ENCODE measurements at places on chromosomes 4 and X.

GRCh38 chr4:8910822-8911315 lies 39.2 kb upstream of the HMX1 start:
- DNase-seq: no peak

DNA sequence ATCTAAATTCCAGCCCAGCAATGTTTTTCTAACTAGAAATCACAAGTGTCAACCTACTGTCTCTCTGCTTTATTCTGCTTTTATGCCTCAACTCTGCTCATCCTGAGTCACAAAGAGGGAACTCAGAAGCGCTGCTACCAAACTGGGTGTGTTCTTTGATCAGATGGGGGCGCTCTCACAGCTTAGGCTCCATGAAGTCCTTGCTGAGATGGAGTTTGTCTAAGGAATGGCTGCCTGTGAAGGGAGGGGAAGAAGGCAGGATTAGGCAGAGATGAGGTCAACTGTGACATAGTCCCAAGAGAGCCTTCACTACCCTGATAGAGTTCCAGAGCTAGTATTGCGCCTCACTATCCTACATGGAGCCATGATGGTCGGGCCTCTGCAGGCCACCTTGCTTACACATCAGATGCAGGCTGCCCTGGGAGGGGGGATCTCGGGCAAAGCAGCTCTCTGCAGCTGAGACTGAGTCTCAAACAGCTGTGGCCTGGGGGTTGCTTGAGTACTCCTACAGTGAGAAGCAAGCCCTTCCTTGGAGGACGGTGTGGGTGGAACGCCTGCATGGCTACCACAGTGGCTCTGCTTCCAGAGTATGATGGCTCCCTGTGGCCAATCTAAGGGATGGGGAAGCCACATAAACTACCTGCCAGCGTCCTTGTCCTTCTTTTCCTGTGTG lies 219.9 kb downstream of the CCNG2 start:
- DNase-seq: no peak

- DNase-seq: peak; percentile 77
Measured at GRCh38 chrX:10769696-10770619, 149.6 kb upstream of the MID1 start.

DNA sequence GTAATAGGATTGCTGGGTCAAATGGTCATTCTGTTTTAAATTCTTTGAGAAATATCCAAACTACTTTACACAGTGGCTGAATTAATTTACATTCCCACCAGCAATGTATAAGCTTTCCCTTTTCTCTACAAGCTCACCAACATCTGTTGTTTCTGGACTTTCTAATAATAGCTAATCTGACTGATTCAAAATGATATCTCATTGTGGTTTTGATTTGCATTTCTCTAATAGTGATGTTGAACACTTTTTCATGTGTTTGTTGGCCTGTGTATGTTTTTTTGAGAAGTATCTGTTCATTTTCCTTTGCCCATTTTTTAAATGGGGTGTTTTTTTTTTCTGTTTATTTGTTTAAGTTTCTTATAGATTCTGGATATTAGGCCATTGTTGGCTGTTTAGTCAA lies 659.0 kb upstream of the GNPDA2 start:
- no peak for DNase-seq

DNA sequence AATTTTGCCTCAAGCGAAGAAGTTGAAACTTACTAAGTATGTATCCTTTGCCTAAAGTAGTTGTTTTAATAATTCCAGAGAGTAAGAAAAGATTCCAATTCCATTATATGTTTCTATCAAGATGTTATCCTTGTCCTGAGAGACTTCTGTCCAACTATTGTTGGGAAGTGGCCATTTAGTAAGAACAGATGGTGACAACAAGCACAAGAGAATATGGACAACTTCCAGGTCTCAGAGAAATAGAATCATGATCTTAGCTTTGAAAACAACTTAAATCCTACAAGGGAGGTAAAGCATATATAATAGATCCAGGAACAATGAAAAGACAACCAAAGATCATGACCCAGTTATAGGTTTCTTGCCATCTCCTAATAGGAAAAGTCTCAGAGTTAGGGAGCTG lies 486.6 kb upstream of the PCDH10 start:
- no peak for DNase-seq

- DNase-seq: no peak
Measured at GRCh38 chr4:167509551-167509950, 275.3 kb upstream of the SPOCK3 start.

DNA sequence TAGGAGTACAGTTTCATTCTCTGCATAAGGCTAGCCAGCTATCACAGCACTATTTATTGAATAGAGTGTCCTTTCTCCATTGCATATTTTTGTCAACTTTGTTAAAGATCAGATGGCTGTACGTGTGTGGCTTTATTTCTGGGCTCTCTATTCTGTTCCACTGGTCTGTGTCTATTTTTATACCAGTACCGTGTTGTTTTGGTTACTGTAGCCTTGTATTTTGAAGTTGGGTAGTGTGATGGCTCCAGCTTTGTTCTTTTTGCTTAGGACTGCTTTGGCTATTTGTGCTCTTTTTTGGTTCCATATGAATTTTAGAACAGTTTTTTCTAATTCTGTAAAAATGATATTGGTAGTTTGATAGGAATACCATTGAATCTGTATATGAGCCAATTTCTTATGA lies 182.1 kb upstream of the DIAPH2 start:
- no peak for DNase-seq

DNA sequence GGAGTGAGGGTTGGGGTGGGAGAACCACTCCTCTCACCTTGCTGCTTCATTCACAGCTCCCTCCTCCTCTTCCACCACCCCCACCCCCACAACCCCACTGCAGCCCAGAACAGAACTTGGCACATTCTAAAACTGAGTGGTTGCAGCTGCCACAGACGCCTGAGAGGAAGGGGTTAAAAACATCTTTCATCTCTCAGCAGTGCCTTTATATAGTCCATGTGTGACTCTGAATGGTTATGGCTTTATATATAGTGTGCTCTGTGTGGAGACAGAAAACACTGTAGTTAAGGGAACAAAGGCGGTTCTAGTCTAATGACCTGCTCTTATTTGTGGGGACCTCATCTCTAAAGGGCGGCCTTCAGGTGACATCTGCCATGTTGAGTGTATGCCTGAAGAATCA lies 144.8 kb downstream of the BCOR start:
- no peak for DNase-seq

- DNase-seq: no peak
Measured at GRCh38 chr4:95159384-95159783, 389.4 kb downstream of the UNC5C start.

DNA sequence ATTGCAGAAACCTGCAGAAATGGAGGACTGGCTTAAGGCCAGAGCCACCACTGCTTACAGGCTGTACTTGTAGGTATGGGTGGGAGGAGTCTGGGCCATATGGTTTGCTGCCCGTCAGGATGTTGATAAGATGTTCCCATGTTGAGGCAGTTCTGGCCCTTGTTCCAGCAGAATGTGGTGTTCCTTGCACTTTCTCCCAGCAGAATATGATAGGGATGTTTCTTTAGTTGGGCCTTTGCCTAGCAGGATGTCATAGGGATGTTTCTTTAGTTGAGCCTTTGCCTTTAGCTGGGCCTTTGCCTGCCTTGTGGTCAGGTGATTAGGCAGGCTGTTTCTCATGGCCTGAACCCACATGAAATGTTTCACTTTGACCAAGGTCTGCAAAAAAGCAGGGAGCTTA lies 139.1 kb upstream of the PAQR3 start:
- DNase-seq: no peak

DNA sequence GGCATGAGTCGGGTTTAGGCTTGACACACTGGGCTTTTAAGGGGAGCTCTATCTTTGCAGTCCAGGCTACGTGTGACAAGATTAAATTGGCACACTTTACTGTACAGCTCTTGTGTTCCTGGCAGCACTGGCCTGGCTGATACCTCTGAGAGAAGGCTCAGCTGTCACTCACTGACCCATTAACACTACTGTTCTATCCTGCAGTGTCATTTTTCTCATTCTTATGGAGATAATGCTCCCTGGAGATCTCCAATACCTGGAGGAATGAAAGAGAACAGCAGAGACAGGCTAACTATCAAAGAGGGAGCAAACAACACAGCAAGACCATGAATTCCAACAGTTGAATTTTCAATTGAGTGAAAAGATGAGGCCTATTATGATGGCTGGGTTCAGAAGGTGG lies 1.7 kb upstream of the PDHA2 start:
- peak; percentile 3 for DNase-seq

- DNase-seq: no peak
Measured at GRCh38 chr4:124867536-124867935, 155.0 kb upstream of the ANKRD50 start.

DNA sequence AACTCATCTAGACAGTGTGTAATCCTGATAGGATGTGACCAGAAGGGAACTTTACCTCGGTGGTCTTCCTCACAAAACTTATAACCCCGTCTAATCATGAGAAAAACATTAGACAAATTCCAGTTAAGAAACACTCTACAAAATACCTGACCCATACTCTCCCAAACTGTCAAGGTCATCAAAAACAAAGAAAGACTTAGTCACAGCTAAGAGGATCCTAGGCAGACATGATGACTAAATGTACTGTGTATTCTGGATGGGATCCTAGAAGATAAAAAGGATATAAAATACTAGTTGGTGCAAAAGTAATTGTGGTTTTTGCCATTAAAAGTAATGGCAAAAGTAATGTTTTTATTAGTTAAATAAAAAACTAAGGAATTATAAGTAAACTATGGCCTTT lies 81.6 kb downstream of the DTHD1 start:
- no peak for DNase-seq

DNA sequence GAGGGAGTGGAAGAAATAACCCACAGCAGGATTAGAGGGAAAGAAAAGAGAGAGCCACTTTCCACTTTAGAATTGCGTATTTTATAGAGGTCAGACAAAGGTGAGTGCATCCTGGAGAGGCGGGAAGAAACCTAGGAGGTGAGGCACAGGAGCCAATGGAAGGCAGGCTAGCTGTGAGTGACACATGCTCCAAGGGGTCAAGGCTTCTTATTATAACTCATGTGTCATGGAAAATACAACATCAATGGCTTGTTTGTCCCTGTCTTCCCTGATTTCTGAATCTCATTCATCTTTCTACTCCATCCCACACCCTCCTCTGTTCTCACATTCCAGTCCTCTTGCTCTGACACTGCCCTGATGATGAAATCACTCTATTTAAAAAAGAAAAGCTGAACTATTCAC lies 14.4 kb downstream of the ANXA3 start:
- peak; percentile 15 for DNase-seq

- no peak for DNase-seq
Measured at GRCh38 chr4:8028884-8029568, 89.4 kb upstream of the AFAP1 start.

DNA sequence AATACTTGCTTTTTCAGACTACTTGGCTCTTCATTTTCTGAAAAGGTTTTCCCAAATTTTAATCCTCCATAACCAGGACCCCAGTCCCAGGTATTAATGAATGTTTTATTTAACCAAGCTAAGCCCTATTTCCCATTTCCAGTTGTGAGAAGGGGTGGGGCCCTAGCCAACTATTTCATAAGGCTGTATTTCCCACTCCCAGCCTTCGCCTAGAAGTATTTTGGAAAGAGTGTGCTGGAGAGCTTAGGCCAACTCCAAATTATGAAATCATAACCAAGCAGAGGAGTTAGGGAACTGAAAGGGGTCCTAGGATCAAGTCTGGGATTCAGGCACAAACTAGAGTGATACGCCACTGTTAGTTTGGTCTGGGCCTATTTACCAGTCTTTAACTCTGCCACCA lies 148.4 kb upstream of the GPC4 start:
- DNase-seq: no peak

GRCh38 chr4:155072417-155072816 lies 136.0 kb upstream of the NPY2R start:
- DNase-seq: no peak

GRCh38 chr4:152961014-152961772 lies 25.1 kb downstream of the FHDC1 start:
- no peak for DNase-seq

GRCh38 chr4:31408121-31408520 lies 688.0 kb downstream of the PCDH7 start:
- DNase-seq: peak; percentile 16

GRCh38 chrX:49951524-49952193 lies 29.3 kb downstream of the CLCN5 start:
- DNase-seq: no peak

DNA sequence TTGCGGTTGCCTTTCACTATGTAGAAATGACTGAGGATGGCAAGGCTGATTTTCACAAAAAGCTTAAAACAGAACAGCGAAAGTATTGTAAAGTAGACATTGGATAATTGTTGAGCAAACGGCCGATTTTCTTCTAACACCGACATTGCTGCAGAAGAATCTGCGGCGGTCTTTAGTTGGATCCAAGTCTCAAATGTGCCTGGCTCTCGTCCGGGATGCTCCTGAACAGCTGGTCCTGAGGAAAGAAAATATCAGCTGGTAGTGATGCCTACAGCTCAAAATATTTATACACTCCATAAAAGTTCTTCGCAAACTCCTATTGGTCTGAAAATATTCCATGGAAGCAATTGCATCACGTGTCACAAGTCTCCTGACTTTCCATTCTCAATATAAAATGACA lies at the start of gene ASB5:
Gene ASB5, minus strand, starts transcription at position 260 of the 400 bp plus-strand sequence. Its CDS starts 114 bp downstream, at position 146.
- DNase-seq: peak; percentile 65

GRCh38 chr4:13580036-13580435 lies 35.7 kb upstream of the NKX3-2 start:
- DNase-seq: no peak

DNA sequence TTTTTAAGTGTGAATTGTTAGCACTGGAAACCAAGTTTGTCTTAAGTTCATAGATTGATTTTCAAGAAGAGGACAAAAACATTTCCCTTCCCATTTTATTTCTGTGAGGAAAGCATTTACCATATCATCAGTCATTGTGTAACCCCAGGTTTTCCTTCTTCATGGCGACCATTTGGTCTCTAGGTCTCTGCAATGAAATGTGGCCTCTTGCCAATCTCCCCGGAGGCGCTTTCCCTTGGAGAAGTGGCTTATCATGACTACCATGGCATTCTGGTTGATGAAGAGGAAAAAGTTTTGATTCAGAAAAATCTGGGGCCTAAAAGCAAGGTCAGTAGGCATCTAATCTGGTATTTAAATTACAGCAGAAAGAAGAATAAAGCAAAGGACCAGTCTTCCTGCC lies 54.4 kb downstream of the ADD1 start:
- DNase-seq: no peak

GRCh38 chr4:78395642-78396041 lies 155.9 kb upstream of the ANXA3 start:
- DNase-seq: no peak

DNA sequence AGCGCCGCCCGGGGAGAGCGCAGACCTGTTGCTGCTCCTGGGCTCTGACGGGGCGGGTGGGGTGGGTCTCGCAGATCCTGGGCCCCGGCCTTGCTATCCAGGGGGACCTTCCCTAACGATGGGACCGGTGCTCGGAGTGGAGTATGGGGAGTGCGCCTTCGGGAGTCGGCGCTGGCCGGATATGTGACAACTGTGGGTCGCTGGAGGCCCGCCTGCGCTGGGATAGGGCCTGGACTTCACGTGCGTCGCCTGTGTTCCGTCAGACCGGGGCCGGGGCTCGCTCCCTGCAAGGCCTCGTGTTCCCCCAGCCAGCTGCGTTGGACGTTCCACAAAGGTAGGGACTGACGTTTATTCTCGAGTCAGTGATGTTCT lies 1.3 kb downstream of the TBL1X start:
- DNase-seq: peak; percentile 63

- no peak for DNase-seq
Measured at GRCh38 chrX:12881914-12882313, 15.0 kb downstream of the TLR7 start.
